ENCODE measurements at places on chromosomes 6 and 20.

DNA sequence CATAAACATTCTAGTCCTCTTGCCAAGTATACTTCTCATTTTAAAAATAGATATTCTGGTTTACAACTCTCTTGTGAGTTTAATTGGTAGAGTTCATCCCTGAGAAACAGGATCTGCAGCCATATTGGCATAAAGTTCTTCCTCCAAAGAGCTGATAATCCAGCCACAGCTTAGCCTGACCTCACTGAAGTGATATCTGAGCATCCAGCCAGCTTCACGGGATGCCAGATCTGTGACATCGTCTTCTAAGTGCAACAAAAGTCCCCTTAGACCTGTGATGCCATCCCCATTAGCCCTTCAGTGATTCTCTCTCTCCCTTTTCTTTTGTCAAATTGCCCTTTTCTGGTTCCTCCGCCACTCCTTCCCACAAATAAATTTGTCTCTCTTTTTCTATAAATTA, 180.6 kb upstream of the STXBP5 start:
- no peak for DNase-seq

GRCh38 chr6:7907159-7907558, 3.4 kb downstream of the TXNDC5 start:
- DNase-seq = no peak

DNA sequence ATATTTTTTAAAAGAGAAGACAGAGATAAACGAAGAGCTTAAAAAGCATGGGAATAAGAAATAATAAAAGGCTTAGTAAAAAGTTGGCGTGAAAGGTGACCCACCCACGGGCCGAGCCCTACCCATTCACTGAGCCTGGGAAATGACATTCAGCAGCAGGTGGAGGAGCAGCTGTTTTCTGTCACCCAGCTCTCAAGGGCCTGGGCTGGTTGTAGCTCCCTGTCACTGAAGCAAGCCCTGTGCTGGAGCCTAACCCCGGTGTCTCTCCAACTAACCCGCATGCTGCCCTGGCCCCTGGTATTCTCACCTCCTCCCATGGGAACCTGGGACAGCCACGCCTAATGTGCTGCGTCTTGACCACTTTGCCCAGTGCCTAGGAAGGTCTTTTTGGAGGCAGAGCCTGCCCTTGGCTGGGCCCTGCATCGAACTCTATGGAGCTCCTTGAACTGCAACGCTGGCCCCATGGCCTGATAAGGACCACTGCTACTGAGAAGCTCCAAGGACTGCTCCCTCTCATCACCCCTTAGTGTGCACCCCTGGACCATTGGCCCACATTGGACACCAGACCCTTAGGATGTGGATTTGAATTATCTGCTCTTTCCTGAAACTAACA, 68.8 kb upstream of the IYD start:
- no peak for DNase-seq

DNA sequence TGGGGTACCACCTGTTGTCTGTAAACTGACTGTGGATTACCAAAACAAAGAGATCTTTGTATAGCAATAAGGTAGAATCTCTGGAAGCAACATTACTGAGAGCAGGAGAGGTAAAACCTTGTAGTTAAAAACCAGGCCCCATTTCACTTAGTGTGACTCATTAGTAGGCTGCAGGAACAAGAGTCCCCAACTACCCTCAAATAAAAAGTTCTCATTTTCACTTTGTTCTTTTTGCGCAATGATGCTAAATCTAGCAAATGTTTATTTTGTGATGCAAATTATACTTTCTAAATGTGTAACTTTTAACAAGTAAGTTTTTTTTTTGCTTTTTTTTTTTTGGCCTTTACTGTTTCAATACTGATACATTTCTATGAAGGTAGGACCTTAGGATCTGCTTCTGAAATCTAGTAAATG, 67.1 kb downstream of the ESF1 start:
- no peak for DNase-seq

- DNase-seq = no peak
Observed at GRCh38 chr6:118580585-118581419, 32.7 kb downstream of the PLN start.

GRCh38 chr6:147397306-147397705, 111.2 kb upstream of the SAMD5 start:
- no peak for DNase-seq

DNA sequence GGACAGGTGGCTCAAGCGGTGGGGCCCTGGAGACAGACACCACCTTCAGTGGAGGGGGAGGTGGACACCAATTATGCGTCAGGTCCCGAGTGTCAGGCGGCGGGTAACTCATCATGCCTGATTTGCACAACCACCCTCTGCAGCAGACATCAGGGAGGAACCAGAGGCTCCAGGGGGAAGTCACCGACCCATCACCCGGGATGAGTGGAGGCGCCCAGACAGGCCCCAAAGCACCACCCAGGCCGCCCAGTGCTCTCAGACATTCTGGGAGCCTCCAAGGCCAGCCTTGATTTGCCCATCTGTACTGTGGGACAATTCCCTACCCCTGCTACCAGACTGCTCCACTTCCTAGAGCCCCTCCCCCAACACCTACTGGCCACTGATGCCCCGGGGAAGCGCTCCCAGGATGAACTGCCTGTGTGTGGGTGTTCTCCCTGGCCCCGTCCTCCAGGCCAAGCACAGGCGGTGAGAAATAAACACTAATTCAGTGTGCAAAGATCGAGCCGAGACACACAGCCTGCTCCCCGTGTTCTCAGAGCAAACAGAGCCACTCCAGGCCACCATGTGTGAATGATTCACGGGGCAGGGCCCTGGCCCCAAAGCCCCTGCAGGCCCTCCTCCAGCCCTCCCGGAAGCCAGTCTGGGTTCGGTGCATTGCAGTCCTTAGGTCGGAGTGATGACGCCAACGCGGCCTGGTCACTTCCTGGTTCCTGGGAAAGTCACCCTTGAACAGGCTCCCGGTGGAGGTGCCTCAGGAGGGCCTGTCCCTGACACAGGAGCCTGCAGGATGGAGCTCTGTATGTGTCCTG, 107.2 kb downstream of the ASXL1 start:
- no peak for DNase-seq

- DNase-seq = no peak
Observed at GRCh38 chr6:36702656-36703055, 5.0 kb downstream of the RAB44 start.

DNA sequence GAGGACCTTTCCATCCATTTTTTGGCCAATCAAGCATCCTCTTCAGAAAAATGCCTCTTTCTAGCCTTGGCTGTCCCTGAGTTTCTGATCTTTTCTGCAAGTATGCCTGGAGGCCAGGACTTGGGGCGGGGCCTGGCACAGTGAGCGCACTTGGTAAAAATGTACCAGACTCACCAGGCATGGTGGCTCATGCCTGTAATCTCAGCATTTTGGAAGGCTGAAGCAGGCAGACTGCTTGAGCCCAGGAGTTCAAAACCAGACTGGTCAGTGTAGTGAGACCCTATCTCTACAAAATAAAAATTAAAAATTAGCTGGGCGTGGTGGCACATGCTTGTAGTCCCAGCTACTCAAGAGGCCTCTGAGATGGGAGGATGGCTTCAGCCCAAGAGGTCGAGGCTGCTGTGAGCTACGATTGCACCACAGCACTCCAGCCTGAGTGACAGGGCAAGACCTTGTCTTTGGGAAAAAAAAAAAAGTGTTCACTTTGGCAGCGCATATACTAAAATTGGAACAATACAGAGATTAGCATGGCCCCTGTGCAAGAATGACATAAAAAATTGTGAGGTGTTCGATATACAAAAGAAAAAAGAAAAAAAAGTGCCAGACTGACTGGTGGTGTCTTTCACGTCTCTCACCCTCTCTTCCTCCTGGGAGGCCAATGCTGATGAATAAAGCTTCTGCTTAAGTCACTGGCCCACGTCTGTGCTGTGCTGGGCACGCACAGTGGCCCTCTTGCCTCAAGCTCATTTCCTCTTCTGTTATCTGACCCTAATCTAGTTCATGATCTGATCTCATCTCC, 18.1 kb upstream of the SLC9A8 start:
- no peak for DNase-seq

DNA sequence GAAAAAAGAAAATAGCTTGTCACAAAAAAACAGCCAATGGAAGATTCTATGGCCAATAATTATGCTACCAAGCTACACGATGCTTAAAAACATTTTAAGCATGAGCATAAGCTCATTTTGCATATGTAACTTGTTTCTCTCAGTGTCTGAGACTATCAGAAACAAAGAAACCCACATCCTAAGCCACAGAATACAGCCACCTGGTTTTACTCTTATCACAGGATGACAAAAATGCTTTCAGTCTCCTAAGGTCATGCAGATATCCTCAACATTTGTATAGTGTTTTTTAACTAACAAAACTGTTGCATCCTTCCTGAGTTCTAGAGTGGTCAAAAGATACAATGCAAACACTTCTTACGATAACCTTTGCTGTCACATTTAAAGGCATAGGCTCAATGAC, 172.1 kb upstream of the RUNX2 start:
- no peak for DNase-seq

GRCh38 chr6:64404396-64404795, 768.8 kb downstream of the PHF3 start:
- DNase-seq = no peak

- no peak for DNase-seq
Observed at GRCh38 chr6:156026486-156027247, 571.0 kb upstream of the NOX3 start.

GRCh38 chr20:18326990-18327389, 38.7 kb downstream of the ZNF133 start:
- DNase-seq = no peak

- DNase-seq = no peak
Observed at GRCh38 chr6:124999105-124999764, 37.0 kb downstream of the RNF217 start.

DNA sequence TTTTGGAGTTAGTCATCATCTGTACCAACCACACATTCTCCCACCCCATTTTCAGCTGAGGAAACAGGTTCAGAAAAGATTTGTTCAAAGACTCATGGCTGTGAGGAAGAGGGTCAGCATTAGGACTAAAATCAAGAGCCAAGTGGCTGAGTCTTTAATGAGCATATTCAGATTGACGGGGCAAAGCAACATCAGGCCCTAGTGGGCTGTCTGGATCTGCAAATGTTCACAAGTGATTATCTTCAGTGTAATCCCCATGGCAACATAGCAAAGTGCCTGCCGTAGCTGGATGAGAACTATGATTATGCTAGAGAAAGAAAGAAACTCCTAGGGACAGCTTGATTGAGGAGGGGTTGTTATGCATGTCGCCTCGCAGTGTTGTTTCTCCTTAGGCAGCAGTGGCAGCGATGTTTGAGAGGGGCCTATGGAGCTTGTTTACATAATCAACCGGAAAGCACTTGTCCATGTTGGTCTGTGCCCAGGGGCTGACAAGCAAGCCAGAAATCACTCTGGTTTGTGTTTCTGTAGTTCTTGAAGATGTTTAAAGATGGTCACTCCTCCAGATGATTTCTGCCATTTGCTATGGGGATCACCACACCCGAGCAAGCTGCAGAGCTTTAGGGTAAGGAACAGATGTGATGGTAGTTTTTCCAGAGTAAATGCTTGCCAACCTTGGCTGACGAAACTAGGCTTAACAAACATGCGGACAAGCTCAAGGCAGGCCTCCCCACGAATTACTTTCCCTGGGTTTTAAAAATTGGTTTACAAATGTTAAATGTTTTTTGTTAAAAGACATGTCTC, 124.3 kb upstream of the MLIP start:
- no peak for DNase-seq

- DNase-seq = no peak
Observed at GRCh38 chr6:90175627-90176538, 120.8 kb downstream of the BACH2 start.

DNA sequence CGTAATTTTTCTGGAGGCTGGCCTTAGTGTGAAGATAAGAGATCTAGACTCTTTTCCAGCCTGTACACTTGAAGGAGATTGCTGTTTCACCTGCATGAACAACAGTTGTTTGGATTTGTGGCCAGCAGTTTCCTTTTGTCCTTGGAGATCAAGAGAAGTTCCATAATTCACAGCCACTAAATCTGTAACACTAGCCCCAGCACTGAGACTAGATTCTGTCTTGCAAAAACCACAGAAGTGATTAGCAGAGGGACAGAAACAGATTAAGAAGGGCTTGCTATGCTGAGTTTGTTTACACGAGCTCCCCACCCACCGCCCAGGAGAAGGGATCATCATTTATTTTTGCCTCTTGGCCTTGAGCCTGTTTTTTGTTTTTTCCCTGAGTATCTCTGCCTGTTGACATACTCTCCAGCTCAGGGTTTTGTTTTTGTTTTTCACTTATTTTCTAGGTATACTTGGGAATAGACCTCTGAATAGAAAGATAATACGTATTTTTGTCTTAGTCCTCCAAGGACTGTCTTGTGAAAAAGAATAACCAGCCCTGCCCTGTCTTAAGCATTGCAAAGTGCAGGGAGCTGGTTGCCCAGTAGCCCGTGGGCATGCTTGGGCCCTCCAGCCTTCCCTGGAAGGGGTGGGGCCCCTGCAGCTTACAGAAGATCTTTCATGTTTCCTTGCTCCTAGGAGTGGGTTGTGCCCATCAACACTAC, 93.1 kb upstream of the SOX4 start:
- DNase-seq = no peak

DNA sequence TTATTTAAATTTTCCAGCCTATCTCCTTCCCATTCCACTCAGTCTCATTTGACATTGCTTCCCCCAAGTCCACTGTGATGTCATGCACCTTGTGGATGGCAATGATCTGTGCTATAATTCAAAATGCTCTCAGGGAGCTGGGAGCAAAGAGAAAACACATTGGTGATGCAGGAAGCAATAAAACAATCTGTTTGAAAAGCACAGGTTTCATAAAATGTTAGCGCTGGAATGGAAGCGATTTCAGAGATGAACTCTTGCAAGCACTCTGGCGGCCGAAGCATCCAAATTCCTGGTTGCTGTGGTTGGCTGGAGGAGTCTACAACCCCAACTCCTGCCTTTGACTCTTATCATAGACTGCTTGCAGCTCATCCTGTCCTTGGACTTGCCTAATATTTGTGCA, 167.0 kb downstream of the GMPR start:
- no peak for DNase-seq

DNA sequence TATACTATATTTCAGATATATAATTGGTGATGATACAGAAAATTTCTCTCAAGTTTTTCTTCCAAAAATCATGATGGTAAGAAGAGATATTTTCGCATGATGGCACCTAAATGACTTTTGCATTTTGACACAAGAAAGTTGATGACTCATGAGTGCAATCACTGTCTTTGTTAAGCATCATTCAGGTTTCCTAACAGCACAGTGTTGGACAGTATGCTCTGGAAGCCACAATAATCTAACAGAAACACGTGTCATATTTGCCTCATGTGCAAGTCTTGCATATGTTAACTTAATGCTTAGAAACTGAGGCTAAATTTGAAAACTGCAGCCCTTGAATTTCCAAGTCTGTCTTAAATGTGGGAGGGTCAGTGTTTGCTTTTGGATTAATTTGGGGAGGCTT, 533.5 kb downstream of the LMBRD1 start:
- DNase-seq = no peak
